DMS153 (cell line): ENCODE measurements at places on chromosomes 7 and 10.

DNA sequence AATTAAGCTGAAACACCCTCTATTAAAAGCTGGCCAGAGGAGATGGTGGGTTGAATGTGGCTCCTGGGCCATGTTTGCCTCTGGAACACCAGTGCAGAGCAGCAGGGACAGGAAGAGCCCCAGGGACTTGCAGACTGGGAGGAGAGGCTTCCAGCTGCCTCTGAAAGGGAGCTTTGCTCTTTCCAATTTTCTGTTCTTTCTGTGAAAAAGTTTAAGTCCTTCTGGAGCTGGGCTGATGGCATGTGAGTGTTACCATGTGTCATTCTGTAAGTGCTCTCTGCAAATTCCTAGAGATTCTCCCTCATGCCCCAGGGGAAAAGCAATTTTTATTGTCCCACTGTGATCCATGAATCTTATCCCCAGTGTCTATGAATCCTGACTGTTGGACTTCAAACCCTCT, 112.8 kb upstream of the LANCL2 start:
- no peak for DNase-seq

DNA sequence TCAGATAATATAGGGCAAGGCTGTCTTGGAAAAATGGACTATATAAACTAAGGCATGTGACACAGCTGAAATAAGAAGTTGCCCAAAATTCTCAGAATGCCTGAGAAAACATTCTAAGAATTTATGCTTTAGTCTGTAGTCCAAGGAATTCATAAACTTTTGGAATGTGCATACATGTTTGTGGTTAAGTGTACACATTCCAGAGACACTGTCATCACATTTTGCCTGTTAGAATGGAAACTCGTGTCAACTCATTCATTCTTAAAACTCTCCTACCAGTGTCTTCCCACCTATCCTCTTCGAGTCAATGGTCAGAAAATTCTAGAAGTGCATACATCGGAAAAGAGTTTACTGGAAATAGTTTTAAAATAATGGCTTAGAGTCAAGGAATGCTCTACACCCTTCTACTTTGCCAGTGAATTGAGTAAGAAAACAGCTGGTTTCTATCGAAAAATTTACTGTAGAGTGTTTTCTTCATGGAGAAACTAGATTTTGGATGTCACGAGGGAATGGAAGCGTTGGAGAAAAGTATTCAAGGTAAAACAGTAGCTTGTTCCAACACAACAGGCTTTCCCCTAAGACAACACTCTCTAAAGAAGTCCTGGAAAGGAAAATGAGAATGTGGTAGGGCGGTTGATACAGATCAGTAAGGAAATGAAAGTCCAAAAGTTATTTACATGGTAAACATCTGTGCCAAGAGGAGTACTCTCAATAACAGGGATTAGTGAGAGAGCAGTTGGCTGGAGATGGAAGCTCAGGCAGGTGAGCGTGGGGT, 1177.6 kb upstream of the C7orf33 start:
- DNase-seq, result no peak

DNA sequence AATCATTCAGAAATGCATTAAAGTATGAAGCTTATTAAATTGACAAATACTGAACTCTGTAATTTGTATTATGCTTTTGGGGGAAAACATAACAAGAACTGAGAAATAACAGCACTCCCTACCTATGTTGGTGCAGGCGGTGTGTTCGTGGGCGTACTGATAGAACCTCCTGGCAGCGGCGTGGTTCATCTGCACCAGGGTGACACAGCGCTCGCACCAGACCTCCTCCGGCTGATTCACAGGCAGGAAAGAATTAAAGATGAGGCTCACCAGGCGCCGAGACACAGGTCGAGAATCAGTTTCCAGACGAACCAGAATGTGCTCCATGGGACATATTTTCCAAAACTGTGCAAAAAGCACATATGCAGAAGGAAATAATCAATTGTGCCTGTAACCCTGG, 40.2 kb downstream of the NCAPG2 start:
- no peak for DNase-seq

GRCh38 chr10:114538181-114538906, 119.7 kb downstream of the ABLIM1 start:
- DNase-seq, result peak; percentile 76

GRCh38 chr7:102260856-102261255, 25.8 kb upstream of the SH2B2 start:
- no peak for DNase-seq

- DNase-seq, result no peak
Observed at GRCh38 chr7:114107522-114107921, 188.7 kb upstream of the PPP1R3A start.

- no peak for DNase-seq
Observed at GRCh38 chr10:120282421-120282820, 174.6 kb upstream of the PLPP4 start.

GRCh38 chr7:114862406-114862805, 59.5 kb upstream of the MDFIC start:
- DNase-seq, result no peak

- no peak for DNase-seq
Observed at GRCh38 chr7:152202056-152202455, 176.6 kb downstream of the GALNT11 start.

DNA sequence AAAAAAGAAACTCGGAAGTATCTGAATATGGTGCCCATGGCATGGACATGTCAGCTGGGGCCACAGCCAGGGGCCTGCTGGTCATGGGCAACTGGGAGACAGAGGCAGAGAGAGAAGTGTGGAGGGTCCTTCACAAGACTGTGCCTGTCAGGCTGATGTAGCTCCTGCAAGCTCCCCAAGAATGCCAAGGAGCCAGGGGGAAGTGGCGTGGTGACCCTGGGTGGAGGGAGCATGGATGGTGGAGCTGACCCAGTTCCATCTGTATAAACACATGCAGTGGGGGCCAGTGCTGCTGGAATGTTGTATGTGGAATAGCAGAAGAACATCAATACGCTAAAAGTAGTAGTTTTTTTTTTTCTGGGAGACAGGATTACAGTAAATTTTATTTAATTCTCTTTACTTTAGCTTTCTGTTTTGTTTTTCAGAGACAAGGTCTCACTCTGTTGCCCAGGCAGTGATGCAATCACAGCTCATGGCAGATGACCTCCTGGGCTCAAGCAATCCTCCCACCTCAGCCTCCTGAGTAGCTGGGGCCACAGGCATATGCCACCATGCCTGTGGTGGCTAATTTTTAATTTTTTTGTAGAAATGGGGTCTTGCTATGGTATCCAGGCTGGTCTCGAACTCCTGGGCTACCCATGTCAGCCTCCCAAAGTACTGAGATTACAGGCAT, 10.5 kb upstream of the ZMIZ2 start:
- no peak for DNase-seq

- no peak for DNase-seq
Observed at GRCh38 chr10:31929261-31930022, 811 bp upstream of the ARHGAP12 start.

DNA sequence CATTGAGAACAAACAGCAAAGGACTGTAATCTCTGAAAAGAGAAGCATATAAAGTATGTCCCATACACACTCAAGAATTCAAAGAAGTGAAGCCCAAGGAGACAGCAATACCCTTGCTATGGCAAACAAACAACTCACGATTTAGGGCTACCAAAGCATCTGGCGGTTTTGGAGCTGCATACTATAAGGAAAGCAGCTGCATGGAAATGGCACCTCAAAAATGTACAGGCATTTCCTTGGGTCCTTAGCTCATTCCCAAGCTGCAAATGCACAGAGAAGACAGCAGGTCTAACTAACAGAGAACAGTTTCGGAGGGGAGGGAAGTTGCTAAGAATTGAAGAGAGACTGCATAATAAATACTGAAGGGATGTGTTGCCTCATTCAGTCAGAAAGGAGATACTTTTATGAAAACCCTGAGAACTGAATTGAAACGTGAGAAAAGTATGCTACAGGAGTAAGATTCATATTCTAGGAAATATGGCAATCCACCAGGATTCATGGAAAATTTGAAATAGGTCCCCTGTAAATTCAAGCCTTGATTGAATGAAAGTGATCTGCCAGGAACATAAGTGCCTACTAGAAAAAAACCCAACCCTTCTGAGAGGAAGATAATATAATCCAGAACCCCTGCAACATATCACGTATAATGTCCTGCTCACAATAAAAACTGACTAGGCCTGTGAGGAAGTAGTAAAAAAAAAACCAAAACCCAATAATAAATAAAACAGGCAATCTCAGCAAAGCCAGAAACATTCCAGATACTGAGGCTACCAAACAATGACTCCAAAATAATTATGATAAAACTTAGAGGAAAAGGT, 36.4 kb downstream of the CUBN start:
- DNase-seq, result no peak

GRCh38 chr10:6204063-6204340, 1.3 kb downstream of the PFKFB3 start:
- no peak for DNase-seq

- no peak for DNase-seq
Observed at GRCh38 chr10:60384011-60384410, 5.7 kb downstream of the ANK3 start.

- DNase-seq, result no peak
Observed at GRCh38 chr10:110208614-110209453, 1.4 kb downstream of the MXI1 start.

DNA sequence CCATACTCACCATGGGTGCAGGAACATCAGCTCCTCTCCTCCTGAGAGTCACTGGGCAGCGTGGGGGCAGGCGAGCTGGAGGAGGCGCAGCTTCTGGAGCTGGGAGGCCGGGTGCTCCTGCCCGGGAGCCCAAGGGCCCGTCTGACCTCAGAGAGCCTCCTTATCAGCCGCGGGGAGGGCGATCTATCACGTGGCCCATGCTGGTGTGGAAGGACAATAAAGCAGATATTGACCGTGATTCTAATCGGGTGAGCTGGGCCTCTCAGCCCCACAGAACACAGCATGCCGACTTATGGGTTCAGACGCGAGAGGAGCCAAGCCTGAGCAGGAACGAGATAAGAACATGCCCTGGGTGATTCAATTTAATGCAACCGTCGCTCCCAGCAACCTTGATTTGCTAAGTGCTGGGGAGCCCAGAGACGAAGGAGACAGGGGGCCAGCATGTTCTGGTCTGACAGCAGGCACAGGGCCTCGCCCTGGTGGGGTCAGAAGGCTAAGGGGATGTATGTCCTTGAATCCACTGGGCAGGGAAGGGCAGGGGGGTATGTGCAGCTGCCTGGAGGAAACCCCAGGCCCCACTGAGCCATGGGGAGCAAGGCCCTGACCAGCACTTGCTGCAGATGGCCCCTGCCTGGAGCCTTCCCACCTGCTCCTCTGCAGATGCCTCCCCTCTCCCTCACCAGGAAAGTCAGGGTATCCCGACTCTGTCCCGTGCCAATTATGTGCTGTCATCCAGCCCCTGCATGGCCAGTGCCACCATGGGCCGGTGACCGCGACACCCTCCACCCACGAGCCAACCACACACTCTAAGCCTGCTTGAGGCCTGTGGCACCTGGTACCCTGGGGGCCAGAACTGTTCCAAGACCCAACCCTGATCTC, 95.3 kb upstream of the RET start:
- no peak for DNase-seq

DNA sequence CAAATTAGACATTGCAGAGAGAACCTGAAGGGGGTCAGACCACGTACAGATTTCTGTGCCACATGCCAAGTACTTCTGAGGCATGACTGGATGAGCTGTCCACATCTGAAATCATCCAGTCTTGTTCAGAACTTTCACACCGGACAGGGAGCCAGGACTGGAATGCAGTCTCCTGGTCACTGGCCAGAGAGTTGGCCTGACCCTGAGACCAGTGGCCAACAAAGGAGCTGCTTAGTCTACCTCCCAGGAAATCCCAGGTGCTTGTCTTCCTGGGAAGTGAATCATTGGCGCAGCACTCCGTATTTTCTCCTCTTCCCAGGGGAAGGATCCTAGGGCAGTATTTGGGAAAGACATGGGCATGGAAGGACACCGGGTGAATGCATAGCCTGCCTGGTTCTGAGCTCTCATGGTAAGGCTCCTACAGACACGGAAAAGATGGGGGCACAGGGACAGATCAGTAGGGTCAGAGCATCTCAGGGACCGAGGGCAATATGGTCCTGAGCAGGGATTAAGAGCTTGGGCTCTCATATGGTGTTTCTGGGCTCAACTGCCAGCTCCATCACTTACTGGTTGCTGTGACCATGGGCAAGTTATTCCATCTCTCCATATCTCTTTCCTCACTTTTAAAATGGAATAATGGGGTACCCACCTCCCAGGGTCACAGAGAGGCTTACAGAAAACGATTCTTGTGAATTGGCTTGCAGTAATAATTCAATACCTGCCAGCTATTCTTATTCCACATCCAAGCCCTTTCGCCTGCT, 1.3 kb upstream of the SCD start:
- DNase-seq, result no peak

GRCh38 chr7:381211-382042, 91.5 kb downstream of the FOXL3 start:
- no peak for DNase-seq

DNA sequence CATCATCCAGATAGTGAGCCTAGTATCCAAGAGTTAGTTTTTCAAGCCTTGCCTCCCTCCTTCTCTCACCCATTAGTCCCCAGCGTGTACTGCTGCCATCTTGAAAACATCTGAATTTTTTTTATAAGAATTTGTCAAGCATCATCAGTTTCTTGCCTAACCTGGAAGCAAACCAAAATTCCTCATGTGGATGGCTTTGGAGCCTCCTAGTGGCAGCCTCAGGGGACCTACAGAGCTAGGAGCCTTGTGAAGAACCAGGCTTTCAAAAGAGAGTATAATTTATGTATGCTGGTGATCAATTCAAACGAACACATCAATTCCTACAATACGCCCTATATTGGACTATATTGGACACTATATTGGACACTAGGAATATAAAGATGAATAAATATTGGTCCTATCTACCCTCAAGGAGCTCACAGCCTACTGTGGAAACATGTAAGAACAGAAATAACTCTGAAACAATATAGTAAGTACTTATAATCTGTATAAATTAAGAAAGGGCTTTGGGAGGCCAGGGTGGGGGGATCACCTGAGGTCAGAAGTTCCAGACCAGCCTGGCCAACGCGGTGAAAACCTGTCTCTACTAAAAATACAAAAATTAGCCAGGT, 63.4 kb downstream of the HPSE2 start:
- peak; percentile 7 for DNase-seq

GRCh38 chr7:84137812-84138211, 56.8 kb downstream of the SEMA3A start:
- DNase-seq, result no peak

GRCh38 chr7:99459087-99459486, 6.9 kb downstream of the ATP5MF start:
- DNase-seq, result no peak

DNA sequence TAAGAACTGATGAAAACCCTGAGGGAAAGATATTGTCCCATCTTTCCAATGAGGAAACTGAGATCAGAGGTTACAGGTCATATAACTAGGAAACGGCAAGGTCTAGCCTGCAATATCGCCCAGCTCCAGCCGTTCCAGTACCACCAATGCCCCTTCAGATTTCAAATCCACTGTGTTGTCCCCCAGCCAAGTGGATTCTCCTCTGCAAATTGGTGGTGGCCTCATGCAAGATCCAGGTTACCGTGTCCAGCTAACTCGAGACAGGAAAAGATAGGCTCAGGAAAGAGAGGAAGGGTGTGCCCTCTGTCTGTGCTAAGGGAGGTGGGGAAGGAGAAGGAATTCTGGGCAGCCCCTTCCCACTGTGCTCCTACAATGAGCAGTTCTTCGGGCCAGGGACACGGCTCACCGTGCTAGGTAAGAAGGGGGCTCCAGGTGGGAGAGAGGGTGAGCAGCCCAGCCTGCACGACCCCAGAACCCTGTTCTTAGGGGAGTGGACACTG, 25.3 kb downstream of the PRSS2 start:
- no peak for DNase-seq
